ENCODE measurements at places on chromosomes 12 and 14.
A peak's percentile ranks its signal among the peaks of the same experiment; 100 is the strongest.

DNA sequence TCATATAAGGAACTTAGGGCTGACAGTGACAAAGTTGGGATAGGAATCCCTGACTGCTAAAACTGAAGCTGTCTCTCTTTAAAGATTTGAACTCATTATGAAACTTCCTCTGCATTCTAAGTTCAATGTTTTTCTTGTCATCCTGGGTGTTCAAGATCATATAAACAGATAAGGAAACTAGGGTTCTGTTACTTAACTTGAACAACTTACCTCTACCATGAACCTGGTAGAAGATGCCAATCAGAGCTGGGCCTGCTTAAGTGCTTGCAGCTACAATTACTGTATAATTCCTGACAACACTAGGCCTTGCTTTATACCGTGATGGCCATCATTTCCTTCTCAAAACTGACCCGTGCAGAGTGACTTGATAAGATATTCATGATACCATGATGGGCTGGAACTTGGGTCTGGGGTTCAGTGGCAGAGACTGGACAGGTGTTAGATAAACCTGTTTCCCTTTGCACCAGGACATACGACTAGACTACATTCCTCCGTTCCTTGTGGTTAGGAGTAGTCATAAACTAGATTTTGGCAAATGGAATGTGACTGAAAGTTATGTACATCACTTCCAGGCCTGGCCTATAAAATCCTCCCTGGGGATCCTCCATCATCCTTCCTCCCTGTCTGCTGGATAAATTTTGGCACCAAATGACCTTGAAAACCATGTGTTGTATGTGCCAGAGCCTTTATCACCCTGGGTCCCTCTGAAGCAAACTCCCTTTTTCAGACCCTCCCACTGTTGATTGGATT, 172.2 kb upstream of the PRICKLE1 start:
- DNase-seq = no peak

DNA sequence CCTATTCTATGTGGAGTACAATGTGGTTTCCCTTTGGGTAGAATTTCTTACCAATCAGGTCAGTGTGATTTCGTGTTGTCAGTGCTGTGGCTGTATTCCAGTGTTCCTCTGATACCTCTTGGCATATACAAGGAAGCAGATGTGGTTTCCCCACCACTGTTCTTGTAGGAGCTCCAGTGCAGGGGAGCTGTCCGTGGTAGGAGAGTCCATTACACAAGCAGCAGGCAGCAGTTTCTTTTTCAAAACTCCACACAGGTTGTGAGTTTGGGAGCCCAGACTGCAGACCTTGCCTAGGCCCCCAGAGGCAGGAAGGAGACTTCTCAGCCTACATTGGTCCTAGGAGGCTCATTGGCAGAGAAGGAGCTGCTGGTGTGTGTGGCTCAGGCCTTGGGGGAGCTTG, 452.8 kb downstream of the AACS start:
- peak; percentile 67 for DNase-seq

DNA sequence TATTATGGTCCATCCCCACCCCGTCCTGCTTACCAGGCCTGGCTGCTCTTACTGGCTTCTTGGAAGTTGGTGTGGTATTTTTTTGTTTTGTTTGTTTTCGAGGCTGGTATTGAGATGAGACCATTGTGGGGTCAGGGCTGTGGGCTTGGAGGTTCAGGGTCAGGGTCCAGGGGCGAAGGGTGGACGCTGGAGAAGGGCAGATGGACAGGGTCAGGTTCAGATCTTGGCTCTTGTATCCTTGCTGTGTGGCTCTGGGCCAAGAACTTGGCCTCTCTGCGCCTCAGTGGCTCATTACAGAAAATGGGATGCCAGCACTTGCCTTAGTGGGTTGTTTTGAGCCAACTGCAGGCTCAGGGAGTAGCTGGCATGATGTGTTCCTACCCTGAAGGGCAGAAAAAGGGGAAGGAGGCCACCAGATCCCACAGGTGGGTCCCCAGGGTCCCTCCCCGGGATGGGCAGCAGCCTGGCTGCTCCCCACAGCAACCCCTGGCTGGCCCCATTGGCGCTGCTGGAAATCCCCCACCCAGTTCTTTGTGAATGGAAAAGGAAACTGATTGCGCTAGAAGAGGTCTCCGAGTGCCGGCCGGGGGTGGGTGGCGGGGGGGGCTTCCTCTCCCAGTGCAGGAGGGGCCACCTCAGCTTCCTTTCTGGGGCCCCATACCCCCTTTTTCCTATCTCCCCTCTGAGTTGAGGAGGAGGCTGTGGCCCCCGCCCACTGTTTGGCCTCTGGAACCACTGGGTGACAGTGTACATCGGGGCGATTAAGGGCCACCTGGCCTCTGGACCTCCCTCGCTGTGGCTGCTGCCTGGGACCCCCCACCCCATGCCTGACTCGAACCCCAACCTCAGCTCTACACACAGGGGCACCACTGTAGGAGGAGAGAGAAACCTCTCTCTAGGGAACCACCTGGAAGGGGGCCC, 25.0 kb downstream of the SH2B3 start:
- no peak for DNase-seq

DNA sequence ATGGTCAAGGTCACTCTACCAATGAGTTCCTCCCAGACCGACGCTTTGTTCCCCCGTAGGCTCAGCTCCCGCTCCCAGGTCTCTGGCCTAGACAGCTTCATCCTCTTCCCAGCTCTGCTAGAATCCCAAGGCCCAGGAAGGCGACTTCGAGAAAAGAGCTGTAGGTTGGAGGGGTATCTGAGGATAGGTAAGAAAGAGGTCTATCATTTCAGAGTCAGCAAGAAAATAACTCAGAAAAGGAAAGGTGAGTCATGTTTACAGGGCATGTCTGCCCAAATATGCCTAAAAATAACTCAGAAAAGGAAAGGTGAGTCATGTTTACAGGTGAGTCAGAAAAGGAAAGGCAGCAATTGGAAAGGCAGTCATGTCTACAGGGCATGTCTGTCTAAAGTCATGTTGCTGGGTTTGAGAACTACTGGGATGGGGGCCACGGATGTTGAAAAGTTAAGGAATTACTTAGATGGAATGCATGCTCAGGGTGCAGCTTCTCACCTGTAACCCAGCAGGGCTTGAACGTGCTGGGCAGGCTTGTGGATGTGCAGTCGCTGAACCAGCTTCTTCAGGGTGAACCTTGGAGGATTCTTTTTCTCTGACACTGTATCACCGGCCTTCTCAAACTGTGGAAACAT, 12.2 kb downstream of the TEP1 start:
- no peak for DNase-seq

- no peak for DNase-seq
These were observed 200.7 kb downstream of the FUT8 start for GRCh38 chr14:65613131-65613650.

GRCh38 chr12:126558810-126559209, 1493.6 kb downstream of the AACS start:
- no peak for DNase-seq

DNA sequence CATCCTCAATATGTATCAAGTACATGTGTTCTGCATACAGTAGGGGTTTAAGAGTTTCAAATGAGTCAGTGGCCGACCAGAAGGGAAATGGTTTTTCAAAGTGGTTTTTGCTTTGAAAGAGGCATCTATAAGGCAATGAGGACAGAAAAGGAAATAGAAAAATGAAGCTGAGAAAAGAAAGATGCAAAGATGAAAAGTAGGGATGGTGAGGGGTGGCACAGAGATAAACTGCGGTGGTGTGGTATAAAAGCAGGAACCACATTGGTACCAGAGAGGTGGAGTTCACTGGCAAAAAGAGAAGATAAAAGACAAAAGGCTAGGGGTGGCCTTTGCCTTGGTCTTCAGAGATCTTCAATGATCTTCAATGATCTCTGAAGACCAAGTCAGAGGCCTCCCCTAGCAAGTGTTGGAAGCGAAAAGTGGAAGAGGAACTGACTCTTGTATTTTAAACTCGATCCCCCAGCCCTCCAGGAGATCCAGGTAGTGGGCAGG, 144.0 kb upstream of the KRR1 start:
- no peak for DNase-seq

DNA sequence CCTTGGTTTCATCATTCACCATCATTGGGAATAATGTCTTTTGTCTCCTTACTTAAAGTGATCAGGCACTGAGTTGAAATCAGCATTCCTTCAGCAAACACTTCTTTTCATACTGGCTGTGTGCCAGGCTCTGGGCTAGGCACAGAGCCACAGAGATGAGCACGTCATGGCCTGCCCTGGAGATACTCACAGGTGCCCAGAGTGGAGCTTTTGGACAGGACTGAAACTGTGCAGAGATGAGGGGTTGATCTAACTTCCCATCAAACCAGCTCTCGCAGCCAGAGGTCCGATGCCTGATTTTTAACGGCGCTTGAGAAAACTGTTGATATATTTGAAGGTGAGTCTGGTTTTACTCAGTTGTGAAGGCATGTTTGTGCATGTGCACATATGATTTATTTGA, 43.1 kb downstream of the CACNA1C start:
- DNase-seq = no peak

DNA sequence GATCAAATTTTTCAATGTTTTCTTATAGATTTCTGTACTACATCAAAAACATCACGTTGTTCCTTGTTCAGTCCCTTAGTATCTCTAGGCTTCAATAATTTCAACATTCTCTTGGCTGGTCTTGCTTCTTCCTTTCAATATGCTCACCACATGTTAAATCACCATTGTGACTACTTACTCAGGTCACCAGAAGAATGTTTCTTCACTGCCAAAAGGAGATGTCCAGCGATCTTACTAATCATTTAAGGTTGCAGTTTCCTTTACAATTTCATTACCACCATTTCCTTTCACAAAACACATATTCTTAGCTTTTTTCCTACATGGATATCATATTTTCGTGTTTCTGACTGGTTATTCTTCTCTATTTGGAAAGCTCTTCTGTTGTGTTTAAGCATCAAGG, 363.8 kb downstream of the NAV3 start:
- no peak for DNase-seq

Measured in nephron progenitor cell (in vitro differentiated cells).